Activated CD8-positive, alpha-beta memory T cell treated with anti-CD3 and anti-CD28 coated beads for 1 hour (primary cell): ENCODE measurements at places on chromosomes 2 and 18.
A peak's percentile ranks its signal among the peaks of the same experiment; 100 is the strongest.

- DNase-seq = no peak
Measured at GRCh38 chr2:232503809-232504323, 16.2 kb upstream of the ECEL1 start.

GRCh38 chr2:212619954-212620353 is 81.4 kb upstream of the ERBB4 start:
- no peak for DNase-seq

GRCh38 chr2:13193900-13194299 is 477.2 kb downstream of the TRIB2 start:
- DNase-seq = no peak

DNA sequence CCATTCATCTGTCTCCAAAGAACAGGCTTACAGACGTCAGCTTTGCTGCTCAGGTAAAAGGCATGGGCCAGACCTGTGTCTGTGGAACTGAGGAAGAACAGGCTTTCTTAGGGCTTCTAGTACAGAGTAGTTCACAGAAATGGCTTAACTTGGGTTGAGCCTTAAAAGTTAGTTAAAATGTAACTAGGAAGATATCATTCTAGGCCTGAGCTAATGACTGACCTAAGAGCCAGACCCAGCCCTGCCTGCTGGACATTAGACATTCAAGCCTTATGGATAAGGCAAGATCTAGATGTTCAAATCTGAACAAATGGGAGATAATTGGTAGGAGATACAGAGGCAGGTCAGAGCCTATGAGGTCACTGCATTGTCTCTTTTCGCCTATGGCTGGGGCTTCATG is 73.9 kb upstream of the SLC14A2 start:
- no peak for DNase-seq

DNA sequence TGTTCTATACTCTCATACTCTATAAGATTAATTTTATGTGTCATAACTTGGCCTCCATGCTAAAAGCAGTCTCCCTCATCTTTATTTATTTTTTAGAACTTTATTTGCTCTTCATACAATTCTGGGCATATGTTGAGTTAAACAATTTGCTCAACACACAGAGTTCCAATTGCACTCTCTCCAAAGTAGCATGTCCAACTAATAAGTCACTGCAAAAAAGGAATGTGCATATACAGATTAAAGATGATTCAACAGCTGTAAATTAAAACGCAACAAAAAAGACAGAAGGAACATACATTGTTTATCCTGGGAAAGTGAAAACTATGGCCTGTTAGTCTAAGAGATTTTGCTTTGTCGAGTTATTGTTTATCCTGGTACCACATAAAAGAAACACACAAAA is 277.7 kb upstream of the ACVR2A start:
- DNase-seq = no peak

DNA sequence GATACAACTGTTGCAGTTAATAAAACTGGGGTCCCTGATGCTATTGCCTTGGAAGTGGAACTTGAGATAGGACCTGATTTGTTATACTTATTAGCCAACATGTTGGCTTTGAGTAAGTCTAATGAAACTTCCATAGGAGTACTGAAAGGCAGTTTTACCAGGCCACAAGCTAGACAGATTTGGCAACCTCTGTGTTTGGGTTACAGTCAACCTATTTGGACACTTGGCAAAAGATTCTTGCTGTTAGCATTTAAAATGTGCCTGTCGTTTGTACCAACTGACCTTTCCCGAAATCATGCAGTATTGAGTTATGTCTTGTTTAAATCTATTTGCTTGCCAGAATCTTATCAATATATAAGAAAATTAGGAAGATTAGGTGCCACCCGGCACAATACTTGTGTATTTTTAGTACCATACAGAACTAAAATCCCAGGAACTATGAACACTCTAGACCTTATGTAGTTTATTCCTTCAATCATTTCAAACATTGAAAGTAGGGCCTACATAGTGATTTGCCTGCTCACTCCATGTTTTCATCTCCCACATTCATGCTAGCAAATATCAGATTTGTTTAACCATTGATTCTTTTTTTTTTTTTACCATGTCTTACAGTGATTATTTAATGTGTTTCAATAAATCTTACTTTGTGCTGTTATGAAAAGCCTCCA is 35.5 kb upstream of the UPP2 start:
- DNase-seq = no peak

- no peak for DNase-seq
Measured at GRCh38 chr2:159849160-159849813, 51.3 kb upstream of the CD302 start.

- DNase-seq = no peak
Measured at GRCh38 chr2:241905716-241906377, 36.3 kb downstream of the RTP5 start.

DNA sequence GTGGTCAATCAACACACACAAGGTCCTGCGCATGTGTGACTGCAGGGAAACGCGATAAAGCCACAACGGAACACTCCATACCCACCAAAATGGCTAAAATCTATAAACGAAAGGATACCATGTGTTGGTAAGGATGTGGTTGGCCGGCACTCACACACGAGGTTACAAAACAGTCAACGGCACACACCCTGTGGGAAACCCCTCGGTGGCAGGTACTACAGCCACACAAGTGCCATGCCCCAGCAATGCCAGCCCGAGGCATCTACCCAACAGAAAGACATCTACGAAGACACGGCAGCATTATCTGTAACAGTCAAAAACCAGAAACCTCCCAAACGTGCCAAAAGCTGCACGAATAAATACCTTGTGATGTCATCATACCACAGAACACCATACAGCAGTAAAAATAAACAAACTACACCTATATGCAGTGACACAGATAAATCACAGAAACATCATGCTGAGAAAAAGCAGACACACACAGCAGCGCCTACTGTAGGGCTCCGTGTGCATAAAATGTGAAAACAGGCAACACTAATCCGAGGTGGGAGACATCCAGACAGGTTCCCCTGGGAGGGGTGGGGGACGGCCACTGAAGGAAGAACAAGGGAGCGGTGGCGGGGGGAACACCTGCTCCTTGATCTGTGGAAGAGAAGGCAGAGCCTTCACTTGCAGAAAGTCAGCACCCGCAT is 36.7 kb downstream of the HDAC4 start:
- DNase-seq = no peak

DNA sequence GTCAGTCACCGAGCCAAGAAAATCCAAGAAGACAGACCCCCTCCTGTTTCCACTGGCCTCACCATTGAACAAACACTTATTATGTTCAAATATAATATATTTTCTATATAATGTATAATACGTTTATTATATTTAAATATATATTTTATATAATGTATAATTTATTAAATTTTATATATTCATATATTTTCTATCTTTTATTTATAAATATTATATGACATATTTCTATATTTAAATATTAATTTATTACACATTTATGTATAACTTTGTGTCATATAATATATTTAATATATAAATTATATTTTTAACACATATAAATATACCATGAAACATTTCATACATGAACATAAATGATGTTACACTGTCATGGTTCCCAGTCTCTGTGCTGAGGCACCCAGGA is 60.9 kb upstream of the RMDN2 start:
- no peak for DNase-seq

- no peak for DNase-seq
Measured at GRCh38 chr2:238739668-238740067, 108.2 kb upstream of the TWIST2 start.

DNA sequence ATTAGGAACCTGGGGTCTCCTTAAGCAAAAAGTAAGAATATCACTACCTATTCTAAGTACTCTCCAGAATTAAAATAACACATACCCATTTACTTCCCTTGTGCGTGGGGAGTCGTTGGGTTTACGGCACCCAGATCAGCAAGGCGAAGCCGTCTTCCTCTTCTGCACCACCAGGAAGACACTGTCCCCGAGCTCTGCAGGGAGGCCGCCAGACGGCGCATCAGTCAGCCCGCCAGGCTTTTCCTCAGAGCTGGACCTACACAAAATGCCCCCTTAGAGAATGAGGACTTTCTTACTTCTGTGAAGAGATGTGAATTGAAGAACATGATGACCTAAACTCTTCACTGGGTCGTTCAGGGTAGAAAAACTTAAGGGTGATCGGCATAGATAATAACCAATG is 526.5 kb downstream of the GALR1 start:
- DNase-seq = no peak

DNA sequence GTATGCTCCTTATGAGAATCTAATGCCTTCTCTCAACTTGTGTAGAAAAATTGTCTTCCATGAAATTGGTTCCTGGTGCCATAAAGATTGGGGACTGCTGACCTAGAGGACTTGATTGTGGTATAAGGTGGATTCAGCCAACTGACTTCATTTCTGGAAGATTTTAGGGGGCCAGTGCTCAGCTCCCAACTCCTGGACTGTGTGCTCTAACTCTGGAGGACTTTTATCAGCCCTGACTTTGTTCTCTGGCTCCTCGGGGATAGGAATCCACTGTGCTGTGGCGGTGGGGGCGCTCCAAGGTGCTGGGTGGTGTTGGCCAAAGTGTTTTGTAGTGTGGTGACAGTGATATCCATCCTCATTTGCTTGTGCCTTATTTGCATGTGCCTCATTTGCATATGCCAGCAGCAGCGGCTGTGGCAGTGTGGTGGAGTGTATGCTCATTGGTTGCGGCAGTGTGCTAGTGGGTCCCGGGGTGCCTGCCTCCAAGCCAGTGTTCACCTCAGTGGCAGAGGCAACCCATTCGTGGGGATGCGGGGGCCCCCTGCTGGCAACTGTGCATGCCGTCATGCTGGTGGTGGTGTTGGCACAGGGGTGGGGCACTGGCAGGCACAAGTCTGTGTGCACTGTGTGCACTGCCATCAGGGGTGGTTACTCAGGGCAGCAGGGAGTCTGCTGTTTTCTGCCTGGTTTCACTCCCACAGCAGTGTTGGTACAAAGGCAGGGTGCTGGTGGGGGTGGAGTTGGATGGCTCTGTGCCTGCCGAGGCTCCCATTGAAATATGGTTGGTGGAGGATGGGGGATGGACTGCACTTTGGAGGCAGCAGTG is 19.6 kb downstream of the EHBP1 start:
- peak; percentile 8 for DNase-seq

- DNase-seq = no peak
Measured at GRCh38 chr2:196515608-196516007, 123.9 kb upstream of the CCDC150 start.

DNA sequence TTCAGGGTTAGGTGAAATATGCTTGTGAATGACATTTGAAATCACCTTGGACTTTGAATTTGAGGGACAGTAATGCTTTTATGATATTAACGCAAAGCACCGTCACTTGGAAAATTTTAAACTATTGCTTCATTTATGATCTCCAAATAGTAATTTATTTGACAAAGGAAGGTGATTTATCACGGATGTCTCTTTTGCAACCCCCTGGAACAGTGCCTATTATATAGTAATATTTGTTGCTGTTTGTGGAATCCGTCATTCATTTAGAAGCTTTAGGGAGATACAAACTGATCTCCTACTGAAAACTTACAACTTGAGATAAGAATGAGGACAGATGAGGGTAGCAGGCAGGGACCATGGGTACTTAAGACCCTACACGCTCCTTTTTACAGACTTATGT is 10.7 kb upstream of the ZEB2 start:
- no peak for DNase-seq

- DNase-seq = no peak
Measured at GRCh38 chr2:211928201-211928600, 610.4 kb downstream of the ERBB4 start.
